ENCODE measurements at places on chromosomes 12 and 14.

GRCh38 chr12:43815416-43815815 is 9.3 kb upstream of the TWF1 start:
- DNase-seq, result no peak

- DNase-seq, result no peak
These were observed 4.0 kb upstream of the CKAP4 start for GRCh38 chr12:106251631-106252455.

DNA sequence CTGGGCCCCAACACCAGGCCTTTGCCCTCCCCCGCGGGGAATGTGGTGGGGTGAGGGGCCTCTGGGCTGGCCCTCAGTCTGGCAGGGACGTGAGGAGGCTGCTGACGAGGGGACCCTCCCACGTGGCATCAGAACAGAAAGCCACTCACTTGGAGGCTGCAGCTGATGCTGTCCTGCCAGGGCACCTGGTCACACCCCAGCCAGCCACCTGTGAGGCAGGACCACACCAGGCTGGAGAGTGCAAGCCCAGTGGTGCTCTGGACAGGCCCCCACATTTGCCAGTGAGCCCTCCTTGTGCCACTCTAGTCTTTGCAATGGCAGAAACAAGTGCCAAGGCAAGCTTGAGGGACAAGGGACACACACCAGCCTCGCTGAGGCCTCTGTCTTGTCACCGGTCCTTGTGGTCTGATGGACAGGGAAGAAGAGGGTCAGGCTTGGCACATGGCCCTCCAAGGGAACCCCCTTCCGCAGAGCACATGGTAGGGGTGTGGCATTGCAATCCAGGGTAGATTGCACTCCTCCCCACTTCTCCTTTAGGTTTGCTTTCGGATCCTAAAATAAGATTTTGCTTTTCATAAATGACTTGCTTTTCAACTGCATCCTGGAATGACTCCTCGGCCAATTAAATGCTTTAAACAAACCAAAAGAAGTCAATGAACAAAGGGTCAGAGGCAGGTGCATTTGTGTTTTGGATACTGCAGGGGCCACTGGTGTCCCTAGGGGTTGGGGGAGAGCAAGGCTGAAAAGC is 53.7 kb downstream of the CCDC88C start:
- no peak for DNase-seq

GRCh38 chr12:104480826-104481440 is 24.2 kb downstream of the CHST11 start:
- DNase-seq, result no peak

DNA sequence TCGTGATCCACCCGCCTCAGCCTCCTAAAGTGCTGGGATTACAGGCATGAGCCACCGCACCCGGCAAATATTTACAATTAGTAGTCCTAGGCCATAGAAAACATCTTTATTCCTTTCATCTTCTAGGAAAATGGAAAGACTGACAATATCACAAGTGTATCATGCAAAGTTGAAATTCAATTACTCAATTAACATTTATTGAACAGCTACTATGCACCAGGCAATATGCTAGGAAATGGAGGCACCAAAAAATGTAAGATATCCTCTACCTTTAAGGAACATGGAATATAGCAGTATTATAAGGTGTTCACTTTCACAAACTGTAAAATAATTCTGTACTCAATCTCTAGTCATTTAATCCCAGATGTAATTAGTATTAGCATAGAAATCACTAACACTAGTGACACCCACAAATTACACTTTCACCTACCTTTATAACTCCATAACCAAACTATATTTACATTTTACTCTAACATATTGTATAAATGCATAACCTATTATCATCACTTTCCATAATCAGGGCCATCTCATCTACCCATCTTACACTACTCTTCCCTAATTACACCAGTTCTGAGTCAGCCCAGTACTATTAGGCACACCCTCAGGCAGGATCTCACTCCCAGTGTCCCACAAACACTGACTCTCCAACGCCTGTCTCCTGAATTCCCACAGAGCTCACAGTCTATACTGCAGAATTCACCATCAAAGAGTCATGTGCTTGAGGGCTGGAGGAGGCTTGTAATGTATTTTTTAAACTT is 10.4 kb downstream of the CORO1C start:
- DNase-seq, result no peak

GRCh38 chr14:95291859-95292542 is 27.7 kb downstream of the CLMN start:
- no peak for DNase-seq

DNA sequence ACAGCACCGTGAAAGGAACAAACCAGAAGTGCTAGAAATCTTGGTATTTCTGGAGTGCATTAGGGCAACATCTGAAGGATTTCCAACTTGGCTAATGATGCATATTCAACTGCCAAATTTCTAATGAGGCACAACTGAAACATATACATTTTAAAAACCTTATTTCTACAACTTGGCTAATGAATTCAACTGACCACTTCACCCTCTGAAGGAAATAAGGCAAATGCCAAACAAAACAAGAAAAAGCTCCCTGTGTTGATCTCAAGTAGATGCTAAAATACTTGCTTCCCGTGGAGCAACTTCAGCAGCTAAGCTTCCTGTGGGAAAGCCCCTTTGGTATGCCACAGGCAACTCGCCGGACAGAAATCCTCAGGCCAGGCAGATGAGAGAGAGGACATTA is 167.1 kb downstream of the TTC7B start:
- DNase-seq, result no peak

DNA sequence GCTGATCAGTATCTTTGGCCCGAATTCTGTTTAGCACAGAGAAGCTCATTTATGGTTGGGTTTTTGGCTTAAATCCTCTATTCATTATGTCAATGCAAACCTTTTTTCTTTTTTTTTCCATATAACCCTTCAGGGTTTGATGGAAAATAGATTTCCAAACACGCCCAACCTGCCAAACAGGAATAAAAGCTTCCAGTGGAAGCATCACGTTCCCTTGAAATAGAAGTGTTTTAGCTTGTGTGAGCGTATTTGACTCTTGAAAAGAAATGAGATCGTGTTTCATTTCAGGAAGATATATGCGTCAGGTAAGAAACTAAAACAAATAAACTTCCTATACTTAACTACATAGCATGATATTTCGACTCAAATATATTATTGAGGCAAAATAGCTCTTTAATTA is at the start of gene PIK3C2G:
Gene PIK3C2G (plus strand): TSS at position 246 of the 400 bp plus-strand sequence. CDS start 20,564 bp downstream, outside the sequence.
- no peak for DNase-seq

GRCh38 chr14:79354336-79354735 is 857.0 kb downstream of the DIO2 start:
- no peak for DNase-seq

DNA sequence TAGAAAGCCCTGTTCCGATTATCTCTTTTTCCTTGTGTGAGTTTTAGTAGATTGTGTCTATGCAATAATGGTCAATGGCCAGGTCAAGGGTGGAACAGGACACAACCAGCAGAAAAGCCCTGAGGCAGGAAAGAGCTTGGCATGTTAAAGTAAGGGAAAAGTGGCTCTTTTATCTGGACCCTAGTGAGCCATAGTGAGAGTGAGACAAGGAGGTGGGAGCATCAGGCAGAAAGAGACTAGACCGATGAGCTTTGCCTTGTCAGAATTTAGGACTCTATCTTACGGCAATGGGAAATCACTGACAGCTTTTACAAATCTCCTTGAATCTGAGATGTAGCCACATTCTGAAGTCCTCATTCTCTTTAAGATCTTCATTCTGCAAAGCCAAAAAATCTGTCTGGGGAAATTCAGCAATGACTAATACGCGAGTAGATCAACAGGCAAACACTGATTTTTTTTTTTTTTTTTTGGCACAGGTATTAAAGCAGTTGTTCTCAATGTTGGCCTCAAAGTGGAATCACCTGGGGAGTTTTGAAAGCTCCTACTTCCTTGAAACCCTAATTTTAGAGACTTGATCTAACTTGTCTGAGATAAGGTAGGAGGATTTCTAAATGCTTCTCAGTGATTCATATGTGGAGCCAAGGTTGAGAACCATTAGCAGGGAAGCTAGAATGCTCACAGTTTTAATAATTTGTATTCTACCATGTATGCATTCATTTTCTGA is 33.9 kb downstream of the TMEM19 start:
- DNase-seq, result no peak

- no peak for DNase-seq
These were observed 89.0 kb downstream of the STON2 start for GRCh38 chr14:81311141-81311540.
